ENCODE measurements at places on chromosomes 12 and 14.

DNA sequence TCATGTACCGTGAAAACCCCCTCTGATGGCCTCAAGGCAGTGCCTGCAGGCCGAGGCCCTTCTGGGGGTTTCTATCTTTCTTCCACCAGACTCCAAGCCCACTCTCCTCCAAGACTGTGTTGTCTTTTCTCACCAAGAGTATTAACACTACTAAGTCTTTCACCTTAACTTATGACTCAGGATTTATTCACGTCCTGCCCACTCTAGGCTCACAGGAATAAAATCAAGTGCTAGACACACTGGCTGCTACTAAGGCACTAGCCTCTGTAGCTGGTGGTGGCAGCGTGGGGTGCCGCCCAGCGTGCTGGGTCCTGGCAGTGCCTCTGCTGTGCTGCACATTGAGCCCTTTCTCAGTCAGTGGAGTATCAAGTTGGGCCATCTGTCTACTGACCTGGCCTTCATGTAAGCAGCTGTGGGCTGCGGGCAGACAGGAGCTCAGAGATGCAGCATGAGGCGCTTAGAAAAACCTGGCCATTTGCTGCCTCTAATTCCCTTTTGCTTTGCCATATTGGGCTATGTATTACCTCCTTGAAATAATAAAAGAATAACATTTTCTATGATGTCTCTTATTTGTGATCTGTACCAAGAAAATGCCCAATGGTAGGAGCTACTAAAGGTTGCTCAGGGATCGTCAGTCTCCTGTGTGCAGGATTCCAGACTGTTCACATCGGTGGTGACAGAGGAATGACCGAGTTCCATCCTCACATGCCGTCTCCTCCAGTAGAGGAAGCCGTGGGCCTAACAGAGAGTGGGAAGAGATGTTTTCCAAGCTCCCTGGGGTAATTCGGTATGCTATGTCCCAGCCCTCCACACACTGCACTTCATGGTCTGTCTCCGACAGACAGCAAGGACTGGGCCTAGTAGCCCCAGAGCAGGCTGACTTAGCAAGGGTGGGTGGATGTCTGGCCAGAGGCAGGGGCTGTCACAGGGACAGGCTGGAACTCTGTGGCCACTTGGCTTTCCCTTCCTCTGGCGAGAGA, 39.9 kb downstream of the MAX start:
- DNase-seq = no peak

- no peak for DNase-seq
These were observed 78.5 kb downstream of the CALM1 start for GRCh38 chr14:90475298-90475697.

GRCh38 chr12:131840643-131841416, 12.6 kb downstream of the MMP17 start:
- no peak for DNase-seq

DNA sequence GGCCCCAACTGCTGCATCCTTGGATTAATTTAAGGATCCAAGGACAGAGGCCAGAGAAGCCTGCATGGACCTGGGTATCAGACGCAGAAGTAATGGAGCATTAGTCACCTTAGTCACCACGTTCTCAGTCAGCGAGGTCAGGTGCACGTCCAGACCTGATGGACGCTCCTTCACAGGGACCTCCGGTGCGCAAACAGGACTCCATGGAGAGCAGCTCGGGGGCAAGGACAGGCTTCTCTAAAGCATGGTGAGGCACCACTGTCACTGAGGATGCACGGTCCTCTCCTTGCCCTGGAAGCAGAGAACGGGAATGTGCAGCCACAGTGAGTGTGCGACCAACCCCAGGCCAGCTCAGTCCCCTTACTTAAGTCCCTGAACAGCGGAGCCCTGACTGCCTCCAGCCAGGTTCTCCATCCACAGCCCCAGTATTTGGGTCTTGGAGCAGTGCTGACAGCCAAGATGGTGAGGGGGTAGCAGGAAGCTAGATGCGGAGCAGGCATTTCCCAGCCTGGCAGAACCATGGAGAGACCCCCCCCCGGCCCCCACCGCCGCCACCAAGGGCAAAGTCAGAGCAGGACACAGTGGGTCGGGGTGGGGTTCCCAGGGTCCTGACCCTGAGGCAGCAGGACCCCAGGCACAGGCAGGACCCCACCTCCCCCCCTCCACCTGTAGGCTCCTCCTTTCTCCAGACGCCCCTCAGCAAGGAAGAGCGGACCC, 253.4 kb upstream of the SFSWAP start:
- no peak for DNase-seq

DNA sequence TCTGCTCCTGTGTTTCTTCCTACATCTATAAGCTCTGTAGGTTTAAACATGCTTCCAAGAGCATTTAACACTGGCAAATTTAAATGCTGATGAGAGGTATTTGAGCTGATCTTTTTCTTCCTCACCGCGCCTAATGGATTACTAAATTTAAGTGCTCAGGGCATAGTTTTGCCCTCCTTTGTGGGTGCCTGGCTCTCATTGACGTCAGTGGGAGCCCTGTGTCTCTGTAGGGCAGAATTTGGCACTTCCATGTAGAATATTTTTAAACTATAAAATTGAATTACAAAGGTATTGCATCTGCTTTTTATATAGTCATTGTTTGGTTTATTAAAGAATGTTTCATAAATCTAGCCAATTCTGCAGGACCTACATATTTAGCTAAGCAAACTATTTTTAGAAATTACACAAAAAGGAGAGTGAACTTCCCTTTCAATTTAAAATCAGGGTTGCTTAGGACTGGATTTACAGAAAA, 444.8 kb downstream of the AEBP2 start:
- DNase-seq = no peak

- no peak for DNase-seq
These were observed 8.7 kb downstream of the DRAM1 start for GRCh38 chr12:101885912-101886561.

- DNase-seq = no peak
These were observed 82.8 kb downstream of the RIN3 start for GRCh38 chr14:92596331-92596907.

GRCh38 chr12:25816637-25817036, 141.8 kb upstream of the RASSF8 start:
- no peak for DNase-seq

DNA sequence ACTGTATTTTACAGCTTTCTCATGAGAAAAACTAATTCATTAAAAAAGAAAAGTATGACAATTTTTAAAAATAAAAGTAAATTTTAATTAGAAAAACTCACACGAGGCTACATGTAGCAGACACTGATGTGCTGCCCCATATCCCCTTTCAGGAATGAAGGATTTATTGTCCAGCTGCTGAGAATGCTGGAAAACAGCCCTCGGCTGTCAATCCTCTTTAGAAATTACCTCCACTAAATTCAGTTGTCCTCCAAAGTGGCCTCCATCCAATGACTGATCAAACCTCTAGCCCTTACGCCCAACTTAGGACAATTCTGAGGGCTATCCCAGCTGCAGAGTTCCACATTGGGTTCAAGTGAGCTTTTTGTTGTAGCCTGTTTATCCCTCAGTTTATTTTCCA, 29.8 kb upstream of the AP4S1 start:
- no peak for DNase-seq

DNA sequence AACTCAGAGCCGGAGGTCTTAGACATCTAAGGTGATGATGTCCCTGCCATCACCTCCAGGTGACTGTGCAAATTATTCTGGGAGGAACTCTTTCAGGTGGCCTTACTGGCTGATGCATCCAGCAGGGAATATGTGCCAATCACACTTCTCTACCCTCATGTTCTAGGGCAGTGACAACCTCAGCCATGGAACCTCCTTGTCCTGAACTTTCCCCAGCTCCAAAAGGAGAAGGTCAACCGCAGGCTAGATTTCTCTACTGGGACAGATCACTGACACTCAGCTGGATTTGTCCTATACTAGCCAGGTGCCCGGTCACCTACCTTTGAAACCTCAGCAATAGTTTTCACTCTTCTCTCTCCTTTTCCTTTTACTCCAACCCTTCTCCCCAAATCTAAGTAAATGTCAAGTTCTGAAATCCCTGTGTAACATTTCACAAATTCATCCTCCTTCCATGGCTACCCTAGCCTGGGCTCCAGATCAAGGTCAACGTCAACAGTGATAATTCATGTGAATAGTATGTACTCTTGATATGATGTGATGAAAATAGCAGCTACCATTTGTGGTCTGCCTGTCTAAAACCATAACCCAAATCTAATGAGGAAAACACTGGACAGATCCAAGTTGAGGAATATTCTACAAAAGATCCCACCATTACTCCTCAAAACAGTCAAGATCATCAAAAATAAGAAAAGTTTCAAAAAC, 115.0 kb upstream of the EGLN3 start:
- no peak for DNase-seq

DNA sequence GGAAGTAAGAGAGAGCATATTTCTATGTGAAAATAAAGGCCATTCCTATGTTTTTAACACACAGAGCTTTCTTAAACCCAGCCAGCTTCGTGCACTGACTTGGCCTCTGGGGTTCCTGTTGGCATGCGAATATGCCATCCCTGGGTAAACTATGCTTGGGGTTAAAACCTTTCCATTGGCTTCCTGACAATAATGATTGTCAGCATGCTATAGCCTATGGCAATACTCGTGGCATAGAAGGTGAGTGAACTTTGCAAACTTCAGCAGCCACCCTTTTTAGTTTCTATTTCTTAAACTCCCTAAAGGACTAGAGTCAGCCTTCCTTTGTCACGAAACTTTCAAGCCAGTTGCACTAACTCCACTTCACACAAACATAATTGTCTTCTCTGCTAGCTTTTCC, 148.4 kb upstream of the RGS6 start:
- DNase-seq = no peak

DNA sequence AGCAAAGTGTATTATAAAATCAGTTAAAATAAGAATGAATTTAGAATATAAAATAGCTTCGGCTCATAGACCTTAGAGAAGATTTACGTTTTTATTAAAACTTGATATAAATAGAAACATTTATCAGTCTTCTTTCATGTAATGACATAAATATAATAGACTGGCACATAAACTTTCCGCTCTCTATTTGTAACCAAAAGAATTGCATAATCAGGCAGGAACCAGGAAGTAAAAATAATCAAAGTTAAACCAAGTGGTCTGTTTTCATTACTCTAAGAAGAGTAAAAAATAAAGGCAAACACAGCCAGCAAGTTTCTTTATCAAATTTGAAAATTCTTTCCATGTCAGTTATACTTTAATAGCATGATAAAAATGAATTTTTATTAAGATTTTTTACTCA, 46.3 kb upstream of the ATP2A2 start:
- DNase-seq = no peak

- DNase-seq = no peak
These were observed 4.3 kb downstream of the CCNT1 start for GRCh38 chr12:48712209-48712608.

Data from body of pancreas (tissue), 4 donors.